ENCODE measurements at places on chromosomes 7 and 10.

- no peak for DNase-seq
Observed at GRCh38 chr10:34423673-34424625, 391.1 kb downstream of the PARD3 start.

- DNase-seq = no peak
Observed at GRCh38 chr10:71382757-71383156, 14.0 kb upstream of the CDH23 start.

GRCh38 chr10:28711041-28711440, 33.7 kb downstream of the BAMBI start:
- DNase-seq = no peak

DNA sequence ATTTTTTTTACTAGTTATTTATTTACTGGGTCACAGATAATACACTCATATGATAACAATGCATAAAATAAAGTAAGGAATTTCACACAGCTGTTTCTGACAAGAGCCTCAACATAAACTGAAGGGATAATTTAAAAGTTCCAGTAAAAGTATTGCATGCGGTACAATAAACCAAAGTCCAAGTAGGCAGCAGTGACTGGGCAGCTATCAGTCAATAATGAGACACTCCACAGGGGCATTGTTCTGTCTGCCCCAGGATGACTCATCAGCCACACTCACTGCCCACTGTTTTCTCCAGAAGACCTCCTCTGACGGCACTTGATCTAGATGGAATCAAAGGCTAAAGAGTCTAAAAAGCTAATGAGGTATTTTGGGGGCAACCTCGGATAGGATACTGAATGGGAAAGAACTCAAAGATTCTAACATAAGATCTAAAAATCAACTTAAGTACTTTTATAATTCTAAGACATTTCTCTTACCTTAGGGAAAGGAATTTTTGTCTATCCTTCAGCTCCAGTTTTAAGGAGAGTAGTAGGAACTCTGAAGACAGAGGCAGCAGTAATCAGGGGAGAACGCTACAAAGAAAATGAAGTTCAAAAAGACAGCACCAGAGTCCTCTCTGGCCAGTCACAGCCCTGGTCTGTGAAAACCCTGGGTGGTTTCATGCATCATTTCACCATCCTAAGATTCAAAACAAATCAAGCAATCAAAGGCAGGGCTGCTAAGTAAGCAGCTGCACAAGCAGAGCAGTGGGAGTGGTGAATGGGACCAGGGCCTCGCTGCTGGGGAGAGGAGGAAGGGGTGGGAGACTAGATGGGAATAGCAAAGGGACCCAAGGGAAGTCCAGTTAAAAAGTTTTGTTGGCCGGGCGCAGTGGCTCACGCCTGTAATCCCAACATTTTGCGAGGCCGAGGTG, 175.1 kb downstream of the AVL9 start:
- DNase-seq = no peak
